ENCODE measurements at places on chromosomes 6 and 20. TPM values are rescaled to one million over a fixed set of nuclear protein-coding genes. Genes with fewer than 3 reads are reported as not detected.
A peak's percentile ranks its signal among the peaks of the same experiment; 100 is the strongest.

The FBXL4 gene
- 10.7 TPM for total RNA-seq

The UNC93A gene
- total RNA-seq = not detected

The MCCD1 gene
- total RNA-seq = not detected

- DNase-seq = no peak
Observed at GRCh38 chr6:92989656-92990055, 429.7 kb downstream of the EPHA7 start.

DNA sequence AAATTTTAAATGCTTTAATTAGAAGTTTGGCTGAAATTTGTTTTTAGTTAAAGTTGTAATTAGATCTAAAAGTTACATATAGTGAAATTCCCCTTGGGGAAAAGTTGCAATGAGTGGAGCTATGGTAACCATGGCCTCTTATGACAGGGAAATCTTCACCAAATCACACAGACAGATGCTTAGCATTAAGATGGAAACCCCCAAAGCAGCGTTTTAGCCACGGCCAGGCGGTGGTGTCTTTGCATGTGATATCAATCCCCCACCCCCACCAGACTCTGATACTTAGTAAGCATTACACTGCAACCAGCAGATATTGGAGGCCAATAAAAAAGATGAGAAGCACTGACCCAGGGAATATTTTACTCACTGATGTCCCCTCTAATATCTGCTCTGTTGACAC lies 75.7 kb downstream of the REPS1 start:
- no peak for DNase-seq

DNA sequence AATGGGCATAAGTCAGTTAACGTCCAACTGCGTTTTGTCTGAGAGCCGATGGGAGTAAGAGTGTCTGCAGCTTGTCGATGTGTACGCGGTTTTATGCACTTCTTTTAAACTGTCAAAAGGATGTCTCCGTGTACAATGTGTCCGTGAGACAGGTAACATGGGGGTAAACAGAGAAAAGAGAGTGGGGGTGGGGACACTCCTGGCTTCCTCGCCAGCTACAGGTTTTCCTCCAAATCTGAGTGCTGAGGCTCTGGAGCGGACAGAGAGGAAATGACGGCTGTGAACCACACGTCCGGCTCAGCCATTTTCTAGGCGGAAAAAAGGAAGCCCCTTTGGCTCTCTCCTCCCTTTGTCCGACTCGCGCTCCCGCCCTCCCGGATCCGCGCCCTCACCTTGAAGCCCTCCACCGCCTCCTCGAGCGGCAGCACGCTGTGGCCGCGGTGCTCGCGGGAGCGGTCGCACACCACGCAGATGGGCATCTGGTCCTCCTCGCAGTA lies 916 bp downstream of the TRIM27 start:
- DNase-seq = peak; percentile 41

The LY6G5B gene
- 3.2 TPM for total RNA-seq

DNA sequence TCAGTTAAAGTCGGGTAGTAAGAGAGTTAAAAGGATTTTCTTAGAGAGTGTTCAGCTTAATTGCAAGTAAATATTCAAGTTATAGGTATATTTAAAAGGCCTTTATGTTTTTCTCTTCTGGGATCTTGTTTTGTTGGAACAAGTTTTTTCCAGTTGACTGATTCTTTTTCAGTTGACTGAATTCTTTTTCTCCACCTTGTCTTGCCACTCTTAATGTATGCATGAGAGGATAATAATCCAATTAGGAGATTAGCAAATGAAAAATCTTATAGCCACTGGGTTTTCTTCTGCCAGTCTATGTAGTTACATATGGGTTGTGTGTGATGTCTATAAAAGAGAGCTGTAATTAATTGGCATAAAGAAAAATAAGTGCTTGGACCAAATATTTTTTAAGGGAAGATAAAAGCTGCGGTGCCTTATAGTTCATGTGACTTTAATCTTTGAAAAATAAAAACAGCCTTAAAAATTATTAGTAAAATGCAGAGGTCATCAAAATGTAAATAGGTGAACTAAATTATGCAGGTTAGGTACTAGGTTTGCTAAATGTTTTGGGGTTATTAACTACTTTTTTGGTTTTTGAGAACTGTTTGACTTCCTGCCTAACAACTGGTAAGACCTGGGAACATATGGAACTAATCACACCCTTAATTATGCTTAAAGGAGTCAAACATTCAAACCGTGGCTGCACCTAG lies 367.2 kb downstream of the HTR1B start:
- DNase-seq = no peak

Measured in SJCRH30 (cell line).